8988T (cell line): ENCODE measurements at places on chromosomes 2 and 18.

DNA sequence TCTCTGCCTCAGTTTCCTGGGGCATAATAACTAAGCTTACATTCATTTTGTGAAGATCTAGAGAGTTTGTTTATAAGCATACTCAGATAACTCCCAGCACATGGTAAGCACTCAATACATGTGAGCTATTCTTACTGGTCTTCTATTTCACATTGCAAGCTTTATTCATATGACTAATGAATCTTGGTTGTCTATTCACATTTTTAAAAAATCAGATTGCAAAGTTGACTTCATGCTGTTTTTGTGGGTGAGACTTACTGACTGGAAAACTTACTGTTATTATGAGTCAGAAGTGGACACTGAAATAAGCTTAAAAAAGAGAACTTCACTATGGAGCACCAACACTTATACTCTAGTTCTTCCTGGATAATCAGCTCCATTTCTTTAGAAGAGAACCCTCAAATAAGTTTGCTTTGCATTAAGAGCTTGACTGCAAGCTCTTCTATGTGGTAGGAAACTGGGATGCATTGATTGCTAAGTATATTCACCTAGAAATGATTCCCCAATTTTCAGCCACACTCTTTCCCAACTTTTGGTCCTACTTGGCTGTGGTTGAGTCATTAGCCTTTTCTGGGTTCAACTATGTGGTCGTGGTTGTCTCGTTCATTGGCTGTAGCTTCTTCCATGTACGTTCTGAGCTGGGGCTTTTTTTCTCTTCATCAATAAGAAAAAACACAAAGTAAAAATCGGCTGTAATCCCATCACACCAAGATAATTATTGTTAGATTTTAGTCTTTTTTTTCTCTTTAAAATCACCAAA, 29.5 kb upstream of the RBMS1 start:
- no peak for DNase-seq

GRCh38 chr2:219962801-219963200, 335.4 kb downstream of the SLC4A3 start:
- DNase-seq, result no peak

GRCh38 chr2:42917425-42917927, 125.1 kb upstream of the HAAO start:
- no peak for DNase-seq

GRCh38 chr2:85162746-85163301, 29.6 kb downstream of the TCF7L1 start:
- DNase-seq, result no peak

- no peak for DNase-seq
Observed at GRCh38 chr18:77151772-77152520, 19.4 kb upstream of the MBP start.

GRCh38 chr18:44945888-44946401, 265.3 kb downstream of the SETBP1 start:
- DNase-seq, result no peak

DNA sequence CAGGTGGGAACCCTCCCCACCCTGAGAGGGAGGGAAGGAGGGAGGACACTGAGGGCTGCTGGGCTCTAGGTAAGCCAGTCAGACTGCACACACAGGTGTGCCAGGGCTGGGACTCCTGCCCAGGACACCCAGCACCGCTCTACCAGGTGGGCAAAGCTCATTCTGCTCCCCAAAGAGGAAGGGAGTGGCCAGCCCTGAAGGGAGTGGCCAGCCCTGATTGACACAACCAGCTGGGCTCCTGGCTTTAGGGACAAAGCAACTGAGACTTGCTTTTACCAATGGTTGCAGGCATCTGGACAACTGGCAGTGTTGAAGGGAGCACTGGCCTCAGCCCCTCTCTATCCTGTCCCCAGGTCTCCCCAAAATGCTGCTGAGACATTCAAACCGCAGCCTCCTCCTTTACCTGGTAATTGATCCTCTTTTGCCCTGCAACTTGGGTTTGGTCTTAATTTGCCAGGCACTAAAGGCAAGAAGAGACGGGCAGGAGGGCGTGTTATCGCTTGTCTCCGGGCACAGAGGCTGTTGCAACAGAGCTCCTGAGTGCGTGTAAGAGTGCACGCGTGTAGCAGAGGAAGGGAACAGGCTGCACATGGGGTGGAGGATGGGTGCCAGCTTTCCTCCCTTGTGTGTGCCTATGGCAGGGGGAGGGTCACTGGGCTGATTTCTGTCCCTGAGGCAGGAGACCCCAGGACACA, 14.5 kb upstream of the FOSL2 start:
- no peak for DNase-seq

DNA sequence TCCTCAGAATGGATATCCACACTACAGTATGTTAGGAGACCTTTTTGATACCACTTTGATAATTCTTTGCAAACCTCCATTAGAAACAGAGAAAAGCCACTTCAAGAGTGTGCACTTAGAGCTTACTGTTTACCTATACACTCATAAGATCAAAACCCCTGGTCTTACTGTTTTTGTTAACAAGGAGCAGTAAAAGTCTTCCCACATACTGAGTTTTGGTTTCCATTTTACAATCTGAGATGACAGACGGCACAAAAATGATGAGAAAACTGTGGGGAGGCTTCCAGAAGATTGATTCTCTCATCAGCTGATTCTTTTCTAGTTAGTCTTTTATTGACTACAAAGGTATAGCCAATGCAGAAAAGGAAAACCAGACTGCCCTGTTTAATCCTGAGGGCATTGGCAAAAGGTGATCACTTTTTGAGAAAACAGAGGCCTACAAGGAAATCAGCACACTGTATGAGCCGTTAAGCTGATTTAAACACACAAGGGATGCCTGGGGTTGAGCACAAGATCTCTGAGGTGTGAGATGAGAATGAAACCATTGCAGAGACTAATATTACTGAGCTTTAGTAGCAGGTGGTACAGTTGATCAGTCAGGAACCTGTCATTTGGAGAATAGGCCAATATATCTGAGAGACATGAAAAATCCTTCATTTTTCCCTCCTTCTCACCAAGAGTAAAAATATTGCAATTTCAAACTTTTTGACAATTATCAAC, 368.6 kb downstream of the GRB14 start:
- no peak for DNase-seq

- DNase-seq, result no peak
Observed at GRCh38 chr18:61159246-61159645, 174.0 kb upstream of the CDH20 start.

GRCh38 chr2:175621821-175622220, 380.2 kb downstream of the LNPK start:
- DNase-seq, result no peak

DNA sequence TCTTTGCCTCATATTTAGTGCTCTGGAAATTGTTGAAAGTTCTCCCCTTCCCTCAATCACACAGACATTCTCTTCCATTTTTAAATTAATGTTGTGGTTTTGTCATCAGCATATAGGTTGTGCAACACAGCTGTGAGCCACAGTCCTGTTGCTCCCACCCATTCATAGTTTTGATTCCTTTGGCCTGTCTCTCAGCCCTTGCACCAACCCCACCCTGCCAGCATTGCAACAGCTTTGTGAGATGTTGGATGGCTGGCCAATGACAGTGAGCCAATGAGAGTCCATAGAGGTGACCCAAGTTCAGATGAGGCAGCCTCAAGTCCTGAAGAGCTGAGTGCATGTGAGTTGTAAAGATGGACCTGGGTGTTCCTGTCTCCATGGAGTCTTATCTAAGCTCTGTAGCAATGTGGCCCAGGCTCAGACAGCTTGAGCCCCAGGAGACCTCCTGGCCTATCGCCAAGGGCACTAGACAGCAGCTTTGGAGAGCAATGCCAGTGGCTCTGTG, 775.5 kb downstream of the RNF144A start:
- no peak for DNase-seq
